Fibroblast of the aortic adventitia (primary cell): ENCODE measurements at places on chromosomes 2 and 18. TPM values are rescaled to one million over a fixed set of nuclear protein-coding genes. Genes with fewer than 3 reads are reported as not detected.

CRYBA2 gene
- not detected in 2 replicates for total RNA-seq

ATP8B1 gene
- 11.2 and 80.4 TPM in 2 replicates for total RNA-seq

ACVR1C gene
- total RNA-seq: 0.63 and 1.2 TPM in 2 replicates

VWA3B gene
- total RNA-seq: not detected in 2 replicates

VWC2L gene
- not detected in 2 replicates for total RNA-seq

NOL4 gene
- total RNA-seq: not detected in 2 replicates

ALPG gene
- total RNA-seq: not detected in 2 replicates

FHOD3 gene
- 3.0 and 3.3 TPM in 2 replicates for total RNA-seq

RFTN2 gene
- 6.4 and 16.4 TPM in 2 replicates for total RNA-seq

CTIF gene
- 29.0 and 30.7 TPM in 2 replicates for total RNA-seq

CTLA4 gene
- total RNA-seq: not detected in 2 replicates

DCTN1 gene
- total RNA-seq: 147 and 293 TPM in 2 replicates

CFAP53 gene
- total RNA-seq: 0.27 and 0.57 TPM in 2 replicates

LINC00305 gene
- total RNA-seq: not detected in 2 replicates

MAP3K19 gene
- total RNA-seq: not detected in 2 replicates

MAPK4 gene
- under 0.01 TPM in 1 of 2 replicates, not detected in the other for total RNA-seq

CXCR4 gene
- total RNA-seq: 0.27 and 1.2 TPM in 2 replicates

MBP gene
- total RNA-seq: 25.8 and 54.1 TPM in 2 replicates

TLX2 gene
- not detected in 2 replicates for total RNA-seq

SLC4A5 gene
- 0.25 and 0.45 TPM in 2 replicates for total RNA-seq

KIF1A gene
- total RNA-seq: under 0.01 TPM in 1 of 2 replicates, not detected in the other

ACADL gene
- 0.63 and 4.5 TPM in 2 replicates for total RNA-seq

TUBA3E gene
- total RNA-seq: not detected in 2 replicates

CD207 gene
- total RNA-seq: not detected in 2 replicates

SOX11 gene
- 0.54 TPM in 1 of 2 replicates, not detected in the other for total RNA-seq

IL1F10 gene
- not detected in 2 replicates for total RNA-seq

CFAP221 gene
- total RNA-seq: not detected in 2 replicates

SLC5A7 gene
- not detected in 2 replicates for total RNA-seq

POTEJ gene
- not detected in 2 replicates for total RNA-seq

AQP12B gene
- total RNA-seq: not detected in 2 replicates

NR4A2 gene
- 0.41 and 0.81 TPM in 2 replicates for total RNA-seq

CXXC1 gene
- total RNA-seq: 44.6 and 68.4 TPM in 2 replicates

IL1RL2 gene
- total RNA-seq: 1.7 and 9.8 TPM in 2 replicates

POMC gene
- 0.63 and 7.5 TPM in 2 replicates for total RNA-seq

AGXT gene
- not detected in 2 replicates for total RNA-seq

FTCDNL1 gene
- total RNA-seq: 1.5 TPM in 1 of 2 replicates, not detected in the other

FBXO41 gene
- total RNA-seq: 0.18 and 1.6 TPM in 2 replicates

TIMM21 gene
- total RNA-seq: 6.5 and 34.5 TPM in 2 replicates

PLCD4 gene
- 1.2 and 6.4 TPM in 2 replicates for total RNA-seq

IL36A gene
- total RNA-seq: 2.0 TPM in 1 of 2 replicates, not detected in the other

PIKFYVE gene
- 39.2 and 45.8 TPM in 2 replicates for total RNA-seq

CCDC121 gene
- total RNA-seq: 3.6 and 7.0 TPM in 2 replicates

PRKD3 gene
- total RNA-seq: 55.8 and 77.9 TPM in 2 replicates

GKN1 gene
- total RNA-seq: not detected in 2 replicates

SERPINB12 gene
- total RNA-seq: not detected in 2 replicates

CFAP210 gene
- total RNA-seq: 0.09 TPM in 1 of 2 replicates, not detected in the other

COX7A2L gene
- 181 and 197 TPM in 2 replicates for total RNA-seq

CNNM4 gene
- total RNA-seq: 2.4 and 3.8 TPM in 2 replicates

LONRF2 gene
- total RNA-seq: 1.8 and 2.0 TPM in 2 replicates

CDH2 gene
- 38.3 and 64.1 TPM in 2 replicates for total RNA-seq

BUB1 gene
- total RNA-seq: 5.9 and 35.2 TPM in 2 replicates

MFSD2B gene
- total RNA-seq: not detected in 2 replicates
